ENCODE measurements at places on chromosomes 6 and 20.
A peak's percentile ranks its signal among the peaks of the same experiment; 100 is the strongest.

DNA sequence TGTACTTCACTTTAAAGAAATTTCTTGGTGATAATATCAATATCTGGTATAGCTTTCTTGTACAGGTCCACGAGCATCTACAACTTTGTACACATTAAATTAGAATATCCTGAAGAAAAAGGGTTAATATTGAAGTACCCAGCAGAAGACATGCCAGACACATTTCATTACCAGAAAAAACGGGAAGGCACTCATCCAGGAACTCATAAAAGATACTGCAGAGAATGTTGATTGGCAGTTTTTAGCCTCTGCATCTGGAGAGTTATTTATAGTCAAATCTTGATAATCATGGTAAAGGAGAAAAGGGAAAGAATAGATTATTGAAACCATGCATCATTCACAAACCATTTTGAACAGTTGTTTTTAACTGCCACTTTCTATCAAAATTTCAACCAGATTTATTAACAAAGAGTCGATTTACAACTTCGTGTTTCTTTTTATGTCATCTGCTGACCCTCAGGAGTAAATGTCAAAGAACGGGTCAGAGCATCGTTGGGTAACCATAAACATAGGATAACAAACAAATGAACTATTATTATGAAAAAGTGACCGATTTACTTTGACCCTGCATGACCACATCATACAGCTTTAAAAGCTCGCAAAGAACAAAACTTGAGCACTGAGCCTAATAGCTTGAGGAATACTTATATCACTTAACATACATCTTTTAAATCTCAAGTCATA, 229.2 kb upstream of the SGK1 start:
- no peak for DNase-seq

GRCh38 chr6:166855416-166855815, 100.9 kb downstream of the RNASET2 start:
- no peak for DNase-seq

DNA sequence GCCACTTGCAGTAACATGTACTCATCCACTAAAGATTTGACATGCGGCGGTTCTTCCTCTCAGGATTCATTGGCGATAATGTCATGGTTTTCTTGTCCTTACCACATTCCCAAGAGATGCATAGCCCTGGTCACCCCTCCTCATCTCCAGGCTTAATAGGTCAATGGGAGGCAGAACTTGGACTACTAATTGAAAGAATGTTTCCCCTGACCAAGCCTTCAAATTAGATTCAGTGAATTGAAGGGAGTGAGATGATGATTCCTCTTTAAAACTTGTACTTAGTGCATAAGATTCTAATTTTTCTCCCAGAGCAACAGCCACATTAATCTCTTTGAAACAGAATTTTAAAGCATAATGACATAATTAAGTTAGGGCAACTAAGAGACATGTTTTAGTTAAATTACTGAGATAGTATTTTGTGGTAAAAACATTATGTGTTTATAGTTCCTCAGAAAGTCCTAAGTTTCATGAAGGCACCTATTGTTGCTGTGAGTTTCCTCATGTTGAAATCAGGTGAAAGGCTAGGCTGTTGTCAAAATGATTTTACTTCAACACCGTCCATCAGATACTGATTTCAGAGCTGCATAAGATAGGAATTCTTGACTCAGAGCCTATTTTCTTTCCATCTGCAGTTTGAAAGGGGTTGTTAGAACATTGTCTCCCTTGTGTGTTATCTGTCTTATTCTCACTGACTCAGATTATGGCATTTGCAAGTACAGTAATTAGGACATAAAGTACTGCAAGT, 48.5 kb downstream of the STK4 start:
- DNase-seq = no peak

GRCh38 chr6:140370976-140371870, 996.8 kb upstream of the CITED2 start:
- no peak for DNase-seq

GRCh38 chr6:166860392-166860791, 96.0 kb downstream of the RNASET2 start:
- no peak for DNase-seq

- no peak for DNase-seq
Observed at GRCh38 chr6:143248359-143248758, 187.7 kb downstream of the AIG1 start.

GRCh38 chr6:41422161-41422560, 86.8 kb downstream of the NCR2 start:
- DNase-seq = no peak

GRCh38 chr20:56540415-56540814, 7.4 kb downstream of the FAM209B start:
- DNase-seq = no peak

GRCh38 chr6:36688063-36688738, 9.4 kb upstream of the RAB44 start:
- DNase-seq = no peak

DNA sequence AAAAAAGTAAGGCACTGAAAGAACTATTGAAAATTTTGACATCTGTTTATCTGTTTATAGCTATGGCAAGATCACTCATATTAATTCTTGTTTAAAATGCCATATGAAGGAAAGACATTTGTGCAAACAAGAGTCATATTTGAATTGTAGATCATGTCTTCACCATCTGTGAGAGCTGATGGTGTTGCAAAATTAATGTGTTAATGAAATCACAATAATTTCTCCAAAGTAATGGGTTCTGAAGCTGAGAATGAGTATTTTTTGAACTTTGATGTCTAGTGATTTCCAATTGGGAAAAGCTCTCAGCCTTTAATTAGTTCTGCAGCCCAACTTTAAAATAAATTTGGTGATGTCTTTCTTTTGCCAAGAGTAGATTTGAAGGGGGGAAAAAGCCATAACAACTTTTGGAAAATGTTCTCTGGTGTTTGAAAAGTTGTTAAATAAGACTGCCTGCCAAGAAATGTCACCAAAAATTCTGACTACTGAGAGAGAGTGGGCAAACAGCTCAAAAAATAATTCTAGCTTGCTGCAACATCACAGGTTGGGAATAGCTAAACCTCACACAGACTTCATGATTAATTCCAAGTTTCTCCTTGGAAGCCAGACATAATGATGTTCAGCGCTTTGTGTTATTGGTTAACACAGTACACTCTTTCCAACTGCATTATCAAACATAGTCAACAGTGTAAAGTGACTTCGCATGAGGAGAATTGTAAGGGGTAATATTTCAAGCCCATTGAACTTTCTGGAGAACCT, 142.6 kb downstream of the SOBP start:
- DNase-seq = no peak

DNA sequence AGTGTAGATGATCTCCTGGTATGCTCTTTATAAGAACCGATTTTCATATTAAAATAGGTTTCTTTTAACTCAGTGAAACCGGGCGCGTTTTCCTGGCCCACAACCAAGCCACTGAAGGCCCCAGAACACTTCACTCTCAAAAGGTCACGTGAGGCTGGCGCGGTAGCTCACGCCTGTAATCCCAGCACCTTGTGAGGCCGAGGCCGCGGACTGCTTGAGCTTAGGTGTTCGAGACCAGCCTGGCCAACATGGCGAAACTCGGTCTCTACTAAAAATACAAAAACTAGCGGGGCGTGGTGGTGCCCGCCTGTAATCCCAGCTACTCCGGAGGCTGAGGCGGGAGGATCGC, 402 bp upstream of the TAF8 start:
- DNase-seq = peak; percentile 86

GRCh38 chr6:166598441-166599138, 12.1 kb upstream of the RAMACL start:
- no peak for DNase-seq

DNA sequence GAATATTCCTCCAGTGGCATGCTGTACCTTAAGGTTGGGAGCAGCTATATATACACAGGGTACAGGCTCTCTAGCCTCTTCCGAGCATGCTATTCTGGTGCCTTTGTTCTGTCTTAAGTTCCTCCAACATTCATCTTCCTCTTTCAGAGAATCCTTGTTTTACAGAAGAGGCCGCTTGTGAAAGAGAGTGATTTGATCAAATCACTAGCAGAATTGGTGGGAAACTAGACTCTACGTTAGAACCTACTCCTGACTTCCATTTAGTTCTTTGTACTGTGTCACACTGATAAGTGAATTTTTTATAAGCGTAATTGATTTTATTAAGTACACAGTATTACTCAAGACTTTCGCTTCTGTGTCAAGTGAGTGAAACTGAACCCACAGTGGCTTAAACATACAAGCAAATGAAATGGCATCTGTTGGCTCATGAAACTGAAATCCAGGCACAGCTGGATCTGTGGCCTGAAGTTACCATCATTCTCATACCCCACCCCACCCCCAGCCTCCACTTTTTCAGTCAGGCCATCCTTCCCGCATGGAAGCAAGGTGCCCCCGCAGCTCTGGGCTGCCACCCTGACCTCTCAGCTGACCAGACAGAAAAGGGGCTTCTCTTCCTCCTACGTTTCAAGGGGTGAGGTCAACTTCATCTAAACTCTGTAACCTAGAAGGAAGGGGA, 102.3 kb downstream of the RPP40 start:
- DNase-seq = no peak

GRCh38 chr6:159259441-159260125, 90.4 kb downstream of the FNDC1 start:
- DNase-seq = no peak

- no peak for DNase-seq
Observed at GRCh38 chr6:124927806-124928205, 34.4 kb upstream of the RNF217 start.

DNA sequence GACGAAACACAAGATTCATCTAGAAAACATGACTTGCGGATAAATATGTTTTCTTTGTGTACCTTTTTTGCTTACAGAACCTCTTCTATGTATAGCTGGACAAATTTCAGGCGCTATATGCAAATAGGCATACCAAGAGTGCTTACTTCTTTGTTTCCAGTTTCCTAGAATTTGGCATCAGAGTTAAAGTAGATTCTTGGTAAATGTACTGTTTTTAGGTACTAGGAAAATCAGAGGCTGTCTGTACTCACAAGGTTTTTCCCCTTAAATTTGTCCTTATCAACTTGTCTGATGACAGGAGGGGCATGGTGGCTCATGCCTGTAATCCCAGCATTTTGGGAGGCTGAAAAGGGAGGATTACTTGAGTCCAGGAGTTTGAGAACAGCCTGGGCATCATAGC, 124.9 kb upstream of the TMEM170B start:
- no peak for DNase-seq

- no peak for DNase-seq
Observed at GRCh38 chr6:150266963-150267685, 101.7 kb upstream of the IYD start.

DNA sequence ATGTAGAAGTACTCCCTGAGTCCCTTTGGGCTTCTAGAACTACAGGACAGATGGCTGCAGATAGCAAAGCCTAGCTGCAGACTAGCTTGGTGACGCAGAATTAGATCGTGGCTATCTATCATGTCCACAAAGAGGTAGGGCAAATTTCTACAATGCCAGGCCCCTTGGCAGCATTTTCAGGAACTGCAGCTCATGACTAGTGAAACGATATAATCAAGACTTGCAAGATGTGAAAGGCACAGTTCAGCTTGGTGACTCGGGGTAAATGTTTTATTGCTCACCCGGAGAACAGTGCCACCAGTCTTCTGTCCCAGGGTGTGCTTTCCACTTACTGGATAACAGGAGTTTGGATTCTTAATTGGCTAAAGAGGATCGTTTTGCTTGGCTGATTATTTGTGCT, 108.7 kb upstream of the LY86 start:
- DNase-seq = no peak

DNA sequence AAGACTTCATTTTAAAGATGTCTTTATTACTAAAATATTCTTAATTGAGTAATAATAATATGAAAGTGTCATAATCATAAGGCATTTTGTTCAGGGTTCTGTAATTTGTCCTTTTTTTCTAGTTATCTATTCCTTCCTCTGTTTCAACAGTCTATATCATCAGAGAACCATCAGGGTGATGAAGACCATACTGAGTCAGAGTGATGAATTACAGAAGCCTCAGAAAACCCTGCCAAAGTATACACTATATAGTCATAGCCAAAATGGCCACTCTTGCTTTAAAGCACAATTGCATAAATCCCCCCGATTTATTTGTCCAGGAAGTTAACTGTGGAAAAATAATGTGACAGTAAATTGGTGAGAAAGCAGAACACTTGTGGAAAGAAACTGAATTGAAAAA, 735.0 kb downstream of the EPHA7 start:
- no peak for DNase-seq

GRCh38 chr20:21323640-21324039, 20.5 kb downstream of the XRN2 start:
- no peak for DNase-seq

GRCh38 chr20:8443464-8444072, 311.5 kb downstream of the PLCB1 start:
- no peak for DNase-seq

DNA sequence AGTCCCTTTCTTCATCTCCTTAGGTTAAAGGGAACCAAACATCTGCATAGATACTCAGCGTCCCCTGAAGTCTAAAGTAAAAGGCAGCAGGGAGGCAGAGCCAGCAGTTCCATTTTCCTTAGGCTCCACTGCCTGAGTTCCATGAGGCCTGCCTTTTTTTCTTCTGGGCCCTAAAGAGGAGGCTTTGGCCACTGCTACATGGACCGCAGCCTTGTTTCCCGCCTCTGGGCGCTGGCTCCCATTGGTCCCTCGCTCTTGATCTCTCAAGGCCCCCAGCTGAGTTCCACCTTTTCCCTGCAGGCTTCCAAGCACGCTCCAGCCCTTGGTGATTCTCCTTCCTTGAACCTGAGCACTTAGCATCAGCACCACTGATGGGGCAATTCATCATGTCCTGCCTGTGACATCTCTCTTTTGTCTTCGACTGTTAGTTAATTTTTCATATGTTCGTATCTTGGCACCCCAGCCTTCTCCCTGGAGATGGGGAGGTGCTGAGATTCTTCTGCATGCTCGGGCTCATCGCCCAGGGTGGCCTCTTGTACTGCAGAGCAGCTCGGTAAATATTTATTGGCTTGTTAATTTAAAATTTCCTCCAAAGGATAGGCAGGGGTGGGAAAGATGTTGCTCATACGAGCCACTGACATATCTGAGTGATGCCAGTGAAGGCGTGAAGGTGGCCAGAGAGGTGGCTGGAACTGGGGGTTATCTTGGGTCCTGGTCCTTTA, 3.4 kb downstream of the MLN start:
- DNase-seq = no peak

DNA sequence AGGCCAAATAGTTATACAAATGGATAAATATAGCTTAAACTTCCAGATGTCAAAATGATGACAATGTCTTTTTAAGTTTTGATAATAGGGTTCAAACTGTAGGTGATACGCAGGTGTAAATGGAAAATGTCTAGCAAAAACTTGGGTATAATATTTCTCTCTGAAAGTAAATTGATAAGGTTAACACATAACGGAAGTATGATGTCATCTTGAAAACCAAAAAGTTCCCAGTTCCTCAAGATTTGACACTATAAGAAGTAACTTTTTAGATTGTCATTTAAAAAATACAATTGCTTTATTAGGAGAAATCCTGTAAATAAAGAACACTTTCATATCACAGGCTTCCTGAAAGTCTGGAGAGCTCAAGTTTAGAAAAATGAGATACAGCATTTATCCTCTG, 483.4 kb downstream of the FRK start:
- no peak for DNase-seq

GRCh38 chr6:123589973-123590372, 46.8 kb downstream of the TRDN start:
- no peak for DNase-seq

GRCh38 chr6:13807696-13808095, 6.7 kb downstream of the MCUR1 start:
- DNase-seq = no peak

- DNase-seq = no peak
Observed at GRCh38 chr6:15401120-15401519, 155.3 kb downstream of the JARID2 start.

- no peak for DNase-seq
Observed at GRCh38 chr20:31667315-31668285, 29.9 kb downstream of the COX4I2 start.
